NCI-H187 (cell line): ENCODE measurements at places on chromosomes 1 and 21.

- DNase-seq = no peak
These were observed 30.3 kb upstream of the TMEM51 start for GRCh38 chr1:15123270-15123669.

GRCh38 chr1:2251786-2252185, 23.7 kb downstream of the SKI start:
- no peak for DNase-seq

GRCh38 chr21:26941421-26941820, 25.5 kb downstream of the ADAMTS5 start:
- no peak for DNase-seq

DNA sequence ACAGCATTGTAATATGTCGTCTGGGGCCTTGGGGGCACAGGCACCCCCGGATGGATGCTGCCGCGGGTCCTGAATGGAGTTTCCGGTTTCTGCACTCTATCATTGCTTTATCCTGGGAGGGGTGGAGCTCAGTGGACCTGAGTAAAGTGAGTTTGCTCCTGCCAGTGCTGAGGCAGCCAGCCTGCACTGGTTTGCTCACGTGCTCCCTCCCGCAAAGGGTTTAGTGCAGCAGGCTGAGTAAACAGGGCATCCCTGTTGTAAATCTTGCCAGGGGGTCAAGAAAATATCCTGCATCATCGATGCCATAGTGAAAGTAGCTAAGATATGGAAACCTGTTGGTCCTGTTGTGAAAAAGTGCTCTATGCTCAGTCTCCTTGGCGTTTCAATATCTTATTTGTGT, 85.6 kb upstream of the BRINP3 start:
- DNase-seq = no peak
